ENCODE measurements at places on chromosomes 11 and 22. TPM values are rescaled to one million over a fixed set of nuclear protein-coding genes. Genes with fewer than 3 reads are reported as not detected.
A peak's percentile ranks its signal among the peaks of the same experiment; 100 is the strongest.

POU2AF1 gene
- total RNA-seq = 9.6 TPM

JHY gene
- total RNA-seq = 3.2 TPM

CD44 gene
- total RNA-seq = 357 TPM

OR52I2 gene
- total RNA-seq = not detected

MMP3 gene
- not detected for total RNA-seq

TMEM25 gene
- total RNA-seq = 17.4 TPM

GVQW3 gene
- 3.2 TPM for total RNA-seq

HEPHL1 gene
- total RNA-seq = not detected

MYOD1 gene
- not detected for total RNA-seq

RASGRP2 gene
- 5.6 TPM for total RNA-seq

RFPL1 gene
- total RNA-seq = not detected

TSPAN4 gene
- total RNA-seq = 6.0 TPM

PKNOX2 gene
- total RNA-seq = not detected

RBM4B gene
- 14.8 TPM for total RNA-seq

SOX6 gene
- not detected for total RNA-seq

OR51B2 gene
- not detected for total RNA-seq

GRCh38 chr22:20107951-20108756 is 7.8 kb upstream of the RANBP1 start:
- DNase-seq = no peak

GRCh38 chr11:47003180-47003877 is 66.8 kb downstream of the CSTPP1 start:
- peak; percentile 73 for DNase-seq

DNA sequence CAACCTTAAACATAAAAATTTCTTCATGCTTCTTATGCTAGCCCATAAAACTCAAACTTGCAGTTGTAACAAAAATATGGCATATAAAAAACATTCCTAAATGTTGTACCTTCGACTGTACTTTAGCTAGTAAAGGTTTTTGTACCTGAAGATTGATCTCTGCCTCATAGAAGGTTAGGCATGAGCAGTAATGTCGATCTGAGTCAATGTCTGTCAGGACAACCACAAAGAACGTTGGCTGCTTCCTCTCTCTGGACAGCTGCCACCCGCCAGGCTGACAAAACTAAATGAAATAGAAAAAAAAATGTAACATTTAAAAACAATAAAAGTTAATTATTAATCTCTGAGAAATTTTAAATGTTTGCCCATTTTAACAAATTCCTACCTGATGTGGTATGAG is 251.3 kb downstream of the SBF2 start:
- no peak for DNase-seq

- no peak for DNase-seq
Observed at GRCh38 chr11:96186806-96187205, 156.2 kb downstream of the MAML2 start.

GRCh38 chr11:47989779-47990178 is 9.4 kb downstream of the PTPRJ start:
- no peak for DNase-seq

DNA sequence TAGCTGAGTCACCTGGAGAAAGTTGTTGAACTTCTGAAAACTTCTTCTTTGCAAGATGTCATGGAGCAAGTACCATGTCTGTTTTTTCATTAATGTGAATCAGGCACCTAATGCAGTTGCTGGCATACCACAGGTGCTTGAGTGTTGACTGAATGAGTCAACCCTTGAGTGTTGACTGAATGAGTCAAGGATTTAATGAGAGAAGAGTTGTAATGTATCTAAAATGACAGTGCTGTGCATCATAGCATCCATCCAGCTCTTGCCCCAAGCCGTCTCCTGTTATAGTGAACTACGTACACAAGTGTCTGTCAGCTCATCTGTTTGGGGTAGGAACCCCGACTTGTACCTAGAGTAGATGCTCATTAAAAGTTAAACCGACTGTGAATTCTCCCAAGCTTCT is 93.1 kb downstream of the CWC15 start:
- peak; percentile 16 for DNase-seq

DNA sequence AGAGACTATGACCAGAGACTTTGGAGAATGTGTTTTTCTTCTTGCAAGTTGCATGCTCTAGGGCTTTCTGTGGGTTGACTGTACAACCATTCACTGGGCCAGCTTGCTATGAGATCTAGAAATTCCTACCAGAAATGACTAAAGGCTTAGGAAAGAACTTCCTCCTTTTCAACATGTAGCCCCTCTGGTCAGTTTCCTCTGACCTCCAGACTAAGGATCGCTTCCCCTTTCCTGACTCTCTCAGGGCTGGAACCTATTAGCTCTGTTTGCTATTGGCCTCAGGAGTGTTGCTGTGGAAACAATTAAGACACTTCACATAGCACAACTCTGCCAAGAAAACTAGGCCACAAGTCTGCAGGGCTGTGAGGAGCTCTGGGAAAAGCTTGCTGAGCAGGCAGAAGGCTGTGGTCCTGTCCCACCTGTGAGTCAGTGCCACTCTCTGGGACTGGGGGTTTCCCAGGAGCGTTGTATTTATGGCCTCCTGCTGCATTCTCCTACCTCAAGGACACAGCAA is 10.7 kb downstream of the CRY2 start:
- DNase-seq = no peak

GRCh38 chr11:29734287-29734686 is 282.5 kb downstream of the KCNA4 start:
- no peak for DNase-seq

GRCh38 chr11:115169251-115169650 is 335.0 kb downstream of the CADM1 start:
- DNase-seq = no peak

GRCh38 chr11:81987829-81988472 is 745.7 kb downstream of the FAM181B start:
- DNase-seq = no peak

DNA sequence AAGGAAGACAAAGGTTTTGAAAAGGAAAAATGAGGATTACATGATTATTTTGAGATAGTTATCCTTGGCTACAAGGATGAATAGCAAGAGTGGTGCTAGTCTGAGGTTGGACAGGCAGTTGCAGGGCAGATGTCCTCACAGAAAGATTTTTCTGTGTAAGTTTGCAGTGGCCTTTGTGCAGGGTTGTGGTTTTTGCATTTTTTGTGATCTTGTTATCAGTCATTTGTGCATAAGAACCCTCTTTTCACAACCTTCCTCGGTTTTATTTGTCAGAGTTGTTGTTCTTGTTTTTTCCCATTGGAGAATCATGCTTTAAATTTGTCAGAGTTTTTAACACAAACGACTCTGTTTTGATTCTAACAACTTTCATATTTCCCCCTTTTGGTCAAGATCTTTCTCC is 1.4 kb downstream of the CCDC134 start:
- no peak for DNase-seq

DNA sequence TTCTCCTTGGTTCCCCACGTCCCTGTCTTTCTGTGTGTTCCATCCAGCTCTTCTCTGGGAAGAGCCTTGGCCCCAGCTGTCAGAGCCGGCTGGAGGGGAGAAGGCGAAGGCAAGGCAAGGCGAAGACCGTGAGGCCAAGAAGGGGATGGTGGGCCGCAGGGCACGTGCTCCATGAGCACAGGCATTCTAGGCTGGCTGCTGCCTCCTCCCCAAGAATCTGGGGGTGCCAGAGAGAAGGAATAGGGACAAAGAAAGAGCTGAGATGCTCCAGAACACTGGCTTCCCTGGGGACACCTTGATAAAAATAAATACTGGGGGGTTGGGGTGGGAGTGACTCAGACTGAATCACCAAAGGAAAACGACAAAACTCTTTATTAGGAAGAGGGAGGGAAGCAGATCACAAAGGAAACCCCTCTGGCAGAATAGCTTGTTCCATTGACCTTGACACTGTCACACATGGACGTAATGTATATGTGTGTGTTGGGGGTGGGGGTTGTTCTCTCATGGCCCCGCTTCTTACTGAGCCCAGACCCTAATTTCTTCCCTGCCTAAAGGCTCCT is 52.5 kb downstream of the NECTIN1 start:
- DNase-seq = no peak

- no peak for DNase-seq
Observed at GRCh38 chr22:22909605-22910271, 22.1 kb downstream of the IGLL5 start.

DNA sequence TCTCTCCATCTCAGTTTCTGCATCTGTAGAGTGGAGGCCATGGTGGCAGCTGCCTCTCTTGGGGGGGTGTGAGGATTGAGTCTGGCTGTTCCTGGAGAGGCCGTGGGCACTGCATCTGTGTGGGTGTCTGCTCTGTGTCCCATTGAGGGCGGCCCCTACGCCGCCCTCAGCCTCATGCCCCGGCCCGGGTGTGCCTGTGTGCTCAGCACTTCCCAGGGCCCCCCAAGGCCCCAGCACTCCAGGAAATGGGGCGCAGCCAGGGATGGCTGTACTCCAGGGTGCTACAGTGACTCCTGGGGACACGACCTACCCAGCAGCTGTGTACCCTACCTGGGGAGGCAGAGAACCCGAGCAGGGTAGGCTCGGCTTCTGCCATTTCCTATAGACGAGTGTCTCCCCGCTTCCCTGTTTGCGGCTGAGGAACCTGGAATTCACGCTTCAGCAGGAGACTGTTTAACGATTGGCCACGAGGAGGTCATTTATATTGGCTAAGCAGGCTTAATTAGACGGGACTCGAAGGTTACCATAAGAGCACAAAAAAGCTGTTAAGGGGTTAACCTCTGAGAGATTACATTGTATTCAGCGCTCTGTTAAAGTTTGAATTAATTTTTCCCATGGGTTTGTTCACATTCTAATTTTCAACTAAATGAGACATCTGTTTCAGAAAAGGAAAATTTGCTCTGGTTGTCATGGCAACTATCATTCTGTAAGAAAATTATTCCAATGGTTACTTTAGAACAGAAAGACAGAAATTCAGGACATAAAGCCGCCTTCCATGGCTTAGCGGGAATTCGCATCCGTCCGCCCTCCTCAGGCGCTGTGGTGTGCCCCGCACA is 76.4 kb downstream of the MPPED1 start:
- DNase-seq = no peak

DNA sequence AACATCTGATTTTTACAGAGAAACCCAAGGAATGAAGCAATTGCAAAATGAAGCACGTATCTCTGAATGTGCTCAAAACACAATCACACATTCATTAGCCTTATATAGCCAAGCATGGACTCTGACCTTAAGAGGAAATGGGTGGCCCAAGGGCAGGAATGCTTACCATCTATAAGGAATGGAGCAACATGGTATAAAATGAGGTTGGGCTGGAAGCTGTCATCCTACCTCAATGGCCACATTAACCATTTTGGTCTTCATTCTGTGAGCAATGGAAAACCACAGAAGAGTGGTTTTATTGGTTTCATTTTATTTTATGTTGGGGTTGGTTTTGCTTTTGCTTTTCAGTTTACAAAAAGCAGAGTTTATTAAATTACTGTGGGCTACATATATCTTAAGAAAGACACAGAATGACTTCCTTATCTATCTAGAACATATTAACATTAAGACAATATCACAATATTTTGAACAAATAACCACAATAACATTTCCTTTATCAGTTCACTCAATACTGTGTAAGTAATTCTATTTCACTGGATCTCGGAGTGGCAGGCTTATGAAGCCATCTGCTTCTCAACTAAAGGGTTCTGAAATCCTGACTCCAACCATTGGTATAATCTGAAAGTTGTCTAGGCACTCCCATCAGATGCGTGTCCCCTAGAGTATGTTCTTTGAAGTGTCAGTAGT is 10.8 kb upstream of the MS4A13 start:
- no peak for DNase-seq

GRCh38 chr11:131693756-131694155 is 323.3 kb downstream of the NTM start:
- no peak for DNase-seq

GRCh38 chr11:96361778-96362177 is 18.8 kb upstream of the MAML2 start:
- no peak for DNase-seq

DNA sequence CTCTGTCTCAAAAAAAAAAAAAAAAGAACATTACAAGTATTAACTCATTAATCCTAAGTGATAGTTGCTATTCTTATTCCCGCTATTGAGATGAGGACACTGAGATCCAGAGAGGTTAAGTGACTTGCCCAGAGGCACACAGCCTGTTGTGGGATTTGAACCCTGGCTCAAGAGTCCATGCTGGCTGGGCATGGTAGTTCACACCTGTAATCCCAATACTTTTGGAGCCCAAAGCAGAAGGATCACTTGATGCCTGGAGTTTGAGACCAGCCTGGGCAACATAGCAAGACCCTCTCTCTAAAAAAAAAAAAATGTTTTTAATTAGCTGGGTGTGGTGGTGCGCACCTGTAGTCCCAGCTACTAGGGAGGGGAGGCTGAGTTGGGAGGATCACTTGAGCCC is 4.1 kb downstream of the GCAT start:
- no peak for DNase-seq

- no peak for DNase-seq
Observed at GRCh38 chr11:21552911-21553310, 640.0 kb upstream of the ANO5 start.

Measured in activated CD4-positive, alpha-beta T cell treated with anti-CD3 and anti-CD28 coated beads for 36 hours (primary cell).